ENCODE measurements at places on chromosomes 6 and 20. TPM values are rescaled to one million over a fixed set of nuclear protein-coding genes. Genes with fewer than 3 reads are reported as not detected.

DNA sequence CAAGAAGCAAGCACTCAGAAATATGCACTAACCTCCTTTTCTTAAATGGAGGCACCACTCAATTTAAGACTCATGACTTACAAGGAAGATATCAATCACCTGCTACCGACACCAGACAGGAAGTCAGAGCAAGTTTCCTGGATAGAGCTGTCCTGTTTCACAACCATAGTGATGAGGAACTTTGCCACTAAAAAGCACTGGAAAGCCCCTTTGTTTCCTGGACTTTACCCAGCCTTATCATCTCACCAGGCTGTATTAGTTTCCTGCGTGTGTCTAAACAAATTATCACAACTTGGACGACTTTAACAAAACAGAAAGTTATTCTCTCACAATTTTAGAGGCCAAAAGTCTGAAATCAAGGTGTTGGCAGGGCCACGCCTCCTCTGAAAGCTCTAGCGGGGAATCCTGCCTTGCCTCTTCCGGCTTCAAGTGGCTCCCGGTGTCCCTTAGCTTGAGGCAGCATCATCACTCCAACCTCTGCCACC lies 253.8 kb upstream of the STXBP5 start:
- peaks cover 6% of the 10 kb centered on the region for H3K4me1 ChIP-seq
- H3K4me3 ChIP-seq = no peak overlapping the region
- no peak overlapping the region for H3K27ac ChIP-seq
- no peak for DNase-seq
- H3K36me3 ChIP-seq = no peaks in the 10 kb centered on the region

GRCh38 chr6:17032988-17033634 lies 68.7 kb upstream of the STMND1 start:
- peaks cover 2% of the 10 kb centered on the region for H3K27me3 ChIP-seq
- no peaks in the 10 kb centered on the region for H3K36me3 ChIP-seq
- no peak for DNase-seq
- no peak overlapping the region for H3K27ac ChIP-seq
- no peaks in the 10 kb centered on the region for H3K4me1 ChIP-seq

GRCh38 chr20:704726-705125 lies 29.1 kb upstream of the SCRT2 start:
- no peak overlapping the region for H3K27ac ChIP-seq
- peaks cover 14% of the 10 kb centered on the region for H3K27me3 ChIP-seq
- H3K4me1 ChIP-seq = no peaks in the 10 kb centered on the region
- DNase-seq = no peak
- peaks cover 6% of the 10 kb centered on the region for H3K36me3 ChIP-seq
- no peak overlapping the region for H3K4me3 ChIP-seq

DNA sequence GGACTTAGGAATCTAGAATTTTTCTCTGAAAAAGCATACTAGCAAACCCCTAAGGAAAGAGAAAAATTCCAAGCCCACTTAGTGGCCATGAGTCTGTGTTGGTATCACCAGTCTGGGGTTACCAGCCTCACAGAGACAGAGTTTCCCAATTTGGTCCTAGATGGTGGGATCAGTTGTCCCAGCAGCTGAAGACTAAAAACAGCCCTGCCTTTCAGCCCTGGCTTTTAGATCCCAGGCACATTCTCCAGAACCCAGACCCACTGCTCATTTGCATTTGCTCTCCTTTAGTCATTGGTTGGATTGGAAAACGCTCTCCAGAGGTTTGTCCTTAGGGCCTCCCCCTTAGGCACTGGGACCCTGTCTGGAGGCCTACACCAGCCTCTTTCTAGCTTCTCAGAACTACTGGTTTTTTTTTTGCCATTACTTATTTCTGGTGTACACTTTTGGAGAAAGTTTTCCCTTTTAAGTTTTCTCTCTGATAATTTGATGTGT lies 39.1 kb upstream of the FOXO3 start:
- peaks cover 1% of the 10 kb centered on the region for H3K27me3 ChIP-seq
- no peak overlapping the region for H3K27ac ChIP-seq

DNA sequence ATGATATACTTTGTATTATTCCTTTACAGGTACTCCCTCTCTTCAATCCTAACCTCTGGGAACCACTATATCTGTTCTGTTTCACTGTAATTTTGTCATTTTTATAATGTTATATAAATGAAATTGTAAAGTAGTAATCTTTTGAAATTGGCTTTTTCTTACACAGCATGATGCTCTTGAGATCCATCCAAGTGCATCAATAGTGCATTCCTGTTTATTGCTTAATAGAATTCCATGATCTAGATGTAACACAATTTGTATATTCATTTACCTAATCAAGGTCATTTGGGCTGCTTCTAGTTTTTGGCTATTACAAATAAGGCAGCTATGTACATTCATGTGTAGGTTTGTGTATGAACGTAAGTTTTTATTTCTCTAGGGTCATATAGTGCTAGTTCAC lies 174.6 kb downstream of the KHDC1L start:
- H3K4me1 ChIP-seq = no peaks in the 10 kb centered on the region
- no peak overlapping the region for H3K27ac ChIP-seq
- H3K27me3 ChIP-seq = no peaks in the 10 kb centered on the region
- peaks cover 2% of the 10 kb centered on the region for H3K36me3 ChIP-seq
- no peak for DNase-seq

DNA sequence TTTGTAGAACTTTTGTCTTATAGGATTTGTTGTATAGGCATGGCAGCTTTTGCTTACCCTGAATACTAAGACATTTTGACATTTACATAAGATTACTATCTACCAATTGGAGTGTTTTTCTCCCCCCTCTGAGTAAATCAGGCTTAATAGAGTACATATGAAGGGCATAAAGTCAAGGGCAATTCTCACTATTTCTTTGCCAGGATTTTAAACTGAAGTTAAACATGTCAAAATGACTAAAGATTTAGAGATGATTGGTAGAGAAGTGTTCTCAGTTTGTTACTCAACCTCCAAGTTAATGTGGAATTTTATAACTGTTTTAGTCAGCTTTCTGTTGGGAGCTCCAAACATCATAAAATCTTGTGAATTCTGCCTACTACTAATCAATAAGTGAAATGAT lies 157.8 kb downstream of the CDKAL1 start:
- H3K4me3 ChIP-seq = no peak overlapping the region
- peaks cover 10% of the 10 kb centered on the region for H3K36me3 ChIP-seq
- H3K27me3 ChIP-seq = no peaks in the 10 kb centered on the region
- no peak overlapping the region for H3K27ac ChIP-seq
- DNase-seq = no peak

GRCh38 chr6:89615882-89616281 lies 22.7 kb downstream of the LYRM2 start:
- no peaks in the 10 kb centered on the region for H3K36me3 ChIP-seq
- no peak for DNase-seq
- peaks cover 13% of the 10 kb centered on the region for H3K4me1 ChIP-seq
- H3K4me3 ChIP-seq = no peak overlapping the region
- no peaks in the 10 kb centered on the region for H3K27me3 ChIP-seq
- no peak overlapping the region for H3K27ac ChIP-seq

Gene EFCAB8
- 0.47 TPM for total RNA-seq

GRCh38 chr6:82143041-82143481 lies 104.5 kb downstream of the IBTK start:
- H3K4me1 ChIP-seq = no peaks in the 10 kb centered on the region
- no peak overlapping the region for H3K27ac ChIP-seq
- H3K27me3 ChIP-seq = no peaks in the 10 kb centered on the region
- no peak for DNase-seq

Gene BIRC7
- not detected for total RNA-seq

GRCh38 chr20:59131551-59132285 lies 31.9 kb upstream of the ZNF831 start:
- H3K4me1 ChIP-seq = peaks cover 7% of the 10 kb centered on the region
- H3K27ac ChIP-seq = no peak overlapping the region
- no peaks in the 10 kb centered on the region for H3K27me3 ChIP-seq
- peaks cover 1% of the 10 kb centered on the region for H3K36me3 ChIP-seq
- no peak for DNase-seq
- no peak overlapping the region for H3K4me3 ChIP-seq
